ENCODE measurements at places on chromosomes 16 and 17.
A peak's percentile ranks its signal among the peaks of the same experiment; 100 is the strongest.

DNA sequence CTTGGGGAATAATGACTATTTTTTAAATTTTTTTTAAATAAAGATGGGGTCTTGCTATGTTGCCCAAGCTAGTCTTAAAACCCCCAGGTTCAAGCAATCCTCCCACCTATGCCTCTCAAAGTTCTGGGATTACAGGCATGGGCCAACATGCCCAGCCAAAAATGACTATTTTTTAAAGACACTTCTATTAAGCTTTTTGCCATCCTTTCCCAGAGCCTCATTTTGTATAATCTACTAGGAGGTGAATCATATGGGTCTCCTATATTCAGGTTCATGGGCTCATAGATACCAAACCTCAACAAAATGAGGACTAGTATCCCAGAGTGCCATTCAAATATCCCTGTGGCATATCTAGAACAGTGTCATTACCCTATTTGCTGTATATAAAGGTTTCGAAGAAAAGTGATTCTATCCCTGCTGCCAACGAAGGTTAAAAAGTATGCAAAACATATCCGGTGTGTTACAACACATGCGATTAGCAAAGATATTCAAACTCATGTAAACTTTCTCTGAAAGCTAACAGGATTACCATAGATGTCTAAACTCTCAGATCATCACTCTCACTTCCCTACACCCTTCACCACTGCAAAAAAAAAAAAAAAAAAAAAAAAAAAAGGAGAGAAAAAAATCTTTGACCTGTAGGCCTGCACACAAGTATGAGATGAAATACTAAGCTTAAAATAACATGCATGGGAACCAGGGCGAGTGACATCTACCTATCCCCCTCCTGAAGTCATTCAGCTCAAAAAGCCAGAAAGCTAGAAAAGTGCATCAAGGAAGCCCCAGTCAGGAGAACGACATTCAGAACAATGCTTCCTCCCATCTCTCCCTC is 23.5 kb downstream of the XPO6 start:
- DNase-seq: no peak

GRCh38 chr16:82070656-82071369 is 35.8 kb downstream of the HSD17B2 start:
- DNase-seq: no peak

DNA sequence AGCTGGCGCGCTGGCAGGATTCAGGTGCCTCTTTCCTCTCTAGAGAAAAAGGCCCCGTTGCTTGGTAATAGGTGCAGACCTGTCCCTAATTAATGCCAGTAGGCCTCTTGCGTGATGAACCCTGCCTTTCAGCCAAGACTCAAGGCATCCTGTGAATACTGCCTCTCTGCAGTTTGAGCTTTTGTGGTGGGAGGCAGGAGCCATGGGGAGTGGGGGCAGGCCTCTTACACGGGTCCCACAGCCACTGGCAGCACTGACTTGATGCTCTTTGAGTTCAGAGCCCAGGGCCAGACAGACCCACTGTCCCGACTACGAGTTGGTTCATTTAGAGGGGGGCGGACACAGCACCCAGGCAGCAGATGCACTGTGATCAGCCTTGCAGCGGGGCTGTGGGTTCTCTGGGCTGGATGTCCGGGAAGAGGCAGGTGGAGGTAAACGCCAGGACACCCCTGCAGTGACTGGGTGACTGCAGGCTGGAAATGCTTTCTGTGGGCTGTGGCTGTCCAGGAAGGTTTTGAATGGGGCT is 237.0 kb downstream of the SEC14L1 start:
- DNase-seq: no peak

DNA sequence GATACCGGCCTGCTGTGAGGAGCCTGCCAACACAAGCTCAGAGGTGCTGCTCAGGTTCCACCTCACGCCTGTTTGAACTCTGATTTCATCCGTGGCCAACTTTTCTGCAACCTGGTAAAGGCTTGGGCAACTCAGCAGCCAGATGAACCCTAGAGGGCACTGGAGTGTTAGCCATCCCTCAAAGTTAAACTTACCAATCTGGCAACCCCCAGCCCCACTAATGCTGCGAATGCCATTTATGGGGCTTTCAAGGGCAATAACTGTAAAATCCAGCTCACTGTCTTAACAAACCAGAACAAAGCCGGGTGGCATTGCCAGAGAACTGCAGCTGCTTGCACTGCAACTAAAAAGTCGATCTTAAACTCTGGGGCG is 105.5 kb downstream of the AXIN2 start:
- DNase-seq: peak; percentile 45

- no peak for DNase-seq
These were observed 617 bp upstream of the CCR7 start for GRCh38 chr17:40565769-40566409.

DNA sequence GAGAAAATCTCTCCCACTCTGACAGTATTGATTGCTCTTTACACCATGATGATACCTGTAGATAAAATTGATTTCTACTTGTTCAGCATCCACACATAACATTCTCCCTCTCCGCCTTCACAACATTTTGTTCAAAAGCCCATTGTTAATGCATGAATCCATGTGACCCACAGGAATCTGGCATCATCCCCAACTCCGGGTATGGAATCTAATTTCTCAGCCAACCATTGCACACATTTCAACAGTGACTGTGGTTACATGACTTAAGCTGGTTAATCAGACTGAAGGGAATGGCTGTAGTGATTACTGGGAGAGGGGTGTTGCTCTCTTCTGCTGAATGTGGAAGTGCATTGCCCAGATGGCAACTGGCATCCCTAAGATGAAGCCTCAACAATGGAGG is 161.4 kb upstream of the C16orf82 start:
- DNase-seq: no peak

GRCh38 chr17:78013683-78014467 is 55.4 kb downstream of the TNRC6C start:
- peak; percentile 45 for DNase-seq

DNA sequence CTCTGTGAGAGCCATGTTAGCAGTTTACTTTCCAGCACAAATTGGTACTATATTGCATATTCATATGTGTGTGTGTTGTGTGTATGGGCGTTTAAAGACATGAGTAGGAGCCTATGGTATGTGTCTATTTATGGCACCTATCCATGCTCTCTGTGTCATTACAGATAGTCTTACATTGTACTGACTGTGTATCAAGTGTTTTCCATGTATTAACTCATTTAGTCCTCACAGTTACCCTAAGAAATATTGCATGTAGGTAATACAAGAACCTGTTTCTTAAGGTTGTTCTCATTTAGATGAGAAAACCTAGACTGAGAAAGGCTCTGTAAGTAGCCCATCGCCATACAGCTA is 1.6 kb downstream of the ALG1 start:
- DNase-seq: no peak

All from HepG2 (cell line).